Fibroblast of gingiva (primary cell): ENCODE measurements at places on chromosomes 6 and 20.

- DNase-seq = no peak
Observed at GRCh38 chr20:51799401-51799860, 2.9 kb downstream of the SALL4 start.

GRCh38 chr6:99711925-99712324, 105.3 kb downstream of the PRDM13 start:
- DNase-seq = no peak

DNA sequence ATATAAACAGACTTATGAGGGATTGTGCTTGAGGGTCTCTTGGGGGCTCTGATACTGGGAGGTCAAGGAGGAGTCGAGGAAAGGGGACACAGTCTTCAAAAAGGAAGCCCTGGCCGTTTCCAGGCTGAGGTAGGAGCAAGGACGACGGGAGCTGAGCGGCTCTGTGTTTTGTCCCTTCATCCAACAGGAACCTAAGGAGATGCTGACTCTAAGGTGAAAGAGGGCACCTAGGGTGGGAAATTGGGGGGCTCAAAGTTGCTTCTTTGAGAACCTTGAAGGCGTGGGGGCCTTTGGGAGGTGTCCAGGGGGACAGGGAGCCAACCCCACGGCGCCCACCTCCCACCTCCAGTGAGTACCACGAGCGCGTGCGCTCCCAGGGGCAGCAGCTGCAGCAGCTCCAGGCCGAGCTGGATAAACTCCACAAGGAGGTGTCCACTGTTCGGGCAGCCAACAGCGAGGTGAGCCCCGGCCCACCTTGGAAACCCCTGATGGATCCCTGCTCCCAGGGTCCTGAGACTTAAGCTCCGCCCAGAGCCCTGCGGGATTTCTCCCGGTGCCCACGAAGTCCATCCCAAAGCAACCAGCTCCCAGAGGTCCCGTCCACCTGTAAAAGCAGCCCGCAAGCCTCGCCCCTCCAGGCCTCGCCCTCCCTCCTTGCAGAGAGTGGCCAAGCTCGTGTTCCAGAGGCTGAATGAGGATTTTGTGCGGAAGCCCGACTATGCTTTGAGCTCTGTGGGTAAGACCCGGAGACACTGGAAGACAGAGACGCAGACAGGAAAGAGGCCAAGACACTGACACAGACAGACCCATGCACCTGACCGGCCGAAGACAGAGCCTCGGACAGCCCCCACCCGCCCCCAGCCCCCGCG, 2.9 kb downstream of the SPAG4 start:
- DNase-seq = no peak

DNA sequence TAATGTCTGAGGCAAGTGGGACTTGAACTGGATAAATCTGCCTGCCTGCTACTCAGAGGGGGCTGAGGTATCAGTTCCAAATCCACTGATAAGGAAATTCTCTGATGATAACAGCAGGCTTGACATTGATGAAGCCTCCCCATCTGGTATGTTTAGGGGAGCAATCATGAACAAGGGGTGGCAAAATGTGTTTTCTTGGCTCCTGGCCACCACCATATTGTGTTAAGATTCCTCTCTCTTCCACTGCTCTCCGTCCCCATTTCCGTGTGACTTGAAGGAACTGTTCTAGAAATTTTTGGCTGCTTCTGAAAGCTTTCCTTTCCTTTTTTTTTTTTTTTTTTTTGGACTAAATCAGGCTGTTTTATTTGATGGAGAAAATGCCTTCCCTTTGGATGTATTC, 335.3 kb upstream of the NRSN1 start:
- DNase-seq = no peak

- DNase-seq = no peak
Observed at GRCh38 chr20:38104285-38104684, 60.8 kb downstream of the TGM2 start.

- DNase-seq = peak; percentile 45
Observed at GRCh38 chr20:34634392-34634791, 42.5 kb downstream of the PIGU start.

DNA sequence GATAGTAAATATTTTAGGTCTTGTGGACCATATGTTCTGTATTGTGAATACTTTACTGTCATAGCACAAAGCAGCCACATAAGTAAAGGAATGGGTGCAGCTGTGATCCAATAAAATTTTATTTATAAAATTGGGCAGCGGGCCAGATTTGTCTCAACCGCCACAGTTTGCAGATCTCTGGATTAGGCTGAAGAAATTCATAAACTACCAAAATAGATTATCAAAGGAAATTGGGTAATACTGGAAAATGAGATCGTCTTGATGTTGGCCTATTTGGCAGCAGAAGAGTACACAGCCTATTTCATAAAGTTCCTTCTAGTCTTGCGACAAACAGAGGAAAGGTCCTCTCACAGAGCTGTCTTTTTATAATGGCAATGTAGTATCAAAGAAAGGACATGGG, 69.8 kb downstream of the DZANK1 start:
- peak; percentile 65 for DNase-seq

- peak; percentile 45 for DNase-seq
Observed at GRCh38 chr6:139472351-139473015, 98.0 kb upstream of the CITED2 start.

- peak; percentile 53 for DNase-seq
Observed at GRCh38 chr6:71056656-71057055, 99.8 kb upstream of the B3GAT2 start.

DNA sequence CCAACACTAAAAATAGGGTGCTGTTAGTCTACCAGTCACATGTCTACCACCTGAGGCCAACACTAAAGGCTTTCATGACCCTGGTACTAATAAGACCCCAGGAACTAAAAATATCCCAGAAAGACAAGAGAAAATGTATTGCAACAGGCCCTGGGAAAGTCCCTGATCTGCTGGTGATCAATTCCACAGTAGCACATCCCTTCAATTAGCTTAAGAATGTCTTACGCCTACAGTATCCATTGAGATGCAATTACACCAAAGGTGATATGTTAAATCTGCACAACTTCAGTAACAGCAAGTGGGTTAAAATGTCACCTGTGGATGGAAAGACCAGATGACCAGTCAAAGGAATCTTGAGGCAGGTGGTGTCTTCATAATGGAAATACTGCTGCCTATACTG, 3.1 kb downstream of the SEMG1 start:
- no peak for DNase-seq

GRCh38 chr6:30688569-30688968, 2.1 kb upstream of the PPP1R18 start:
- DNase-seq = no peak

DNA sequence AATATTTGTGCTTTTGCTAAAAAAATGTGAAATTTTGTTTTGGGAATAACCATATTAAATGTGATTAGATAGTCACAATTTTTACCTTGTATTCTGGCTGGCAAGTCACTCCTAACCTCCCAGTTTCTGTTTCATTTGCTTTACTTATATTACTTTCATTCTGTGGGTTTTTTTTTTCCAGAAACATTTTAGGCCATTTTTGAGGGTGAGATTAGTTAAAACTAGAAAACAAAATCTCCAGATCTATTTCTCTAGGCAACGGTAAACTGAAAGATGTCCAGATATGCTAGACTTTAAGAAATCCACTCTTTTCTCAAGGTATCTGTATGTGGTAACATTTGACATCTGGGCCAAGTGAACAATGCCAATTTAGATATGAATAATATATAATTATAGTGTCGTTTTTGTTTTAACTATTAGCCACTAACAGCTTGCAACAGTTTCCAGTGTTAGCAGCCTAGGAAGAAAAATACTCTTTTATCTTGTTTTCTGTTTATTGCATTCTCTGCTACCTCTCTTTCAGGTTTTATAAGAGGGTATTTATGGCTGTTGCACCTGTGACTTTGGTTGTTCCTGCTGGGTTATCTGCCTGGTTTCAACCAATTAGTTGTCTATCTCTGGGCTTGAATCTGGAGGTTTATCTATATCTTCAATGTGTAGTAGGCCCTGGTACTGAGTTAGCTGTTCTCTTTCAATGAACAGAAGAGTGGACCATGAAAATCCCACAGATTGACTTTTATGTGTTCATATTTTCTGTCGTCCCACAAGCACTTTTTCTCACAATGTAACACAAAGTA, 260.9 kb downstream of the NKAIN2 start:
- DNase-seq = no peak

DNA sequence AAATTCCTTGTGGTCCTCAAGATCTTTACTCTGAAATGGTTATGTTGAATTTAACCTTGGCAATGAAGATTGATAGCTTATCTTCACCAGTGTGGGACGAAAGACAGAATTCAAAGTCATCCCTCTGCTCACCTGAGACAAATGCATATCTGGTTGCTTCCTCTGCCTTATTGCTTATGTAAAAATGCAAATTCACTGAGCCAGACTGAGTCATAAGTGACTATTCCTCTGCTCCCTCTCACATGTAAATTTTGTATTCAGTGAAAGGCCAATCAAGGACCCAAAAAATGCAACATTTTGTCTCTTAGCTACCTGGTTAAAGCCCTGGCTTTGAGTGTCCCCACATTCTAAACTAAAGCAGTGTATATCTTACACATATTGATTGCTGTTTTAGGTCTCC, 593.1 kb upstream of the GJE1 start:
- DNase-seq = no peak

- peak; percentile 69 for DNase-seq
Observed at GRCh38 chr6:31907158-31907813, 5.4 kb upstream of the ZBTB12 start.

DNA sequence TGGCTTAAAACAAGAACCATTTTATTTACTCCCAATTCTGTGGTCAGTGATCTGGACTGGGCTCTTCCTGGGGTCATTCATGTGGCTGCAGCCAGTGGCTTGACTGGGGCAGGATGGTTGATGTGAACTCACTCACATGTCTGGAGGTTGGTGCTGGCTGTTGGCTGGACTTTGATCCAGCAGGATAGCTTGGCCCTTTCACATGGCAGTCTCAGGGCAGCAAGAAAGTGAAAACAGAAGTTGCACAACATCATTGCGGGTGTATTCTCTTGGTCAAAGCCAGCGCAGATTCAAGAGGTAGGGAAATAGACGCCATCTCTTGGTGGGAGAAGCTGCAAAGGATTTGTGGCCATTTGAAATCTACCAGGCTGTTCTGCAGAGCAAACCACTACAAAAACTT, 77.2 kb downstream of the MDGA1 start:
- DNase-seq = no peak

- no peak for DNase-seq
Observed at GRCh38 chr6:170305805-170306323, 694 bp upstream of the FAM120B start.

GRCh38 chr20:3935956-3936340, 46.8 kb downstream of the PANK2 start:
- no peak for DNase-seq

DNA sequence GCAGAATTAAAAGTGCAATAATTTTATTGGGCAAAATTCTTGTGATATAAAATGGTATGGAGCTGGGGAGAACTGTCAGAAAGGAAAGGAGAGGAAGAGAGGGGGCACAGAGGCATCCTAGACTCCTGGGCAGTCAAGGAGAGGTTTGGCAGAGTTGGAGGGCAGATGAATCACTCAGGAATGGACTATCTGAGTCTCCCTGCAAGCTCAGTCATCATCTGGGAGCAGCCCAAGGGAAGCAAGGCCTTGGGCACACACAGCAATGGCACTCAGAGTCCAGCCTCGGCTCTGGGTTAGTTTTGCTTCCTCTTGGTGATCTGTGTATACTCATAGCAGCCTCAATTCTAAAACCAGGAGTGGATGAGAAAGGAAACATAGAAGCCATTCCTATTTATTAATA, 67.2 kb downstream of the SLC22A1 start:
- DNase-seq = peak; percentile 30
